SJSA1 (cell line): ENCODE measurements at places on chromosomes 16 and 17.

GRCh38 chr17:82242977-82243647, 14.3 kb downstream of the SLC16A3 start:
- no peak for DNase-seq

GRCh38 chr16:79265701-79266100, 334.8 kb downstream of the MAF start:
- no peak for DNase-seq

GRCh38 chr17:8222380-8222629, 11.9 kb upstream of the AURKB start:
- no peak for DNase-seq

- DNase-seq: no peak
Measured at GRCh38 chr17:15346066-15346595, 4.7 kb upstream of the TEKT3 start.

DNA sequence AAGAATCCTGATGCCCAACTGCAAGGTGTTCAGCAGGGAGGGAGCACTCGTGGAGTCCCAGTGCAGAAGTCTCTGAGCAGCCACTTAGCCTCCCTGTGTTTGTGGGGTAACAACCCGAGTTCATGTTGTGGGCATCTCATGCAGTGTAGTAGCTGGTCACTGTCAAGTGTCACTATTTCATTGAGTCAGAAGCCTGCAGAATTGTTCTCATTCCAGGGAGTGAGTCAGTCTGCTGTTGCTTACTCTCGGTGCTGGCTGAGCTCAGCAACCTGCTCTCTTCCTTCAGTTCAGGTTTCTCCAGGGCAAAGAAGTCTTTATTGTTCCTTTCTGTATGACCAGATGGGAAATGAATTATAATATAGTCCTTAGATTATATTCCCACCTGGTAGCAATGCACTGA, 24.1 kb downstream of the HMOX2 start:
- DNase-seq: peak; percentile 73

DNA sequence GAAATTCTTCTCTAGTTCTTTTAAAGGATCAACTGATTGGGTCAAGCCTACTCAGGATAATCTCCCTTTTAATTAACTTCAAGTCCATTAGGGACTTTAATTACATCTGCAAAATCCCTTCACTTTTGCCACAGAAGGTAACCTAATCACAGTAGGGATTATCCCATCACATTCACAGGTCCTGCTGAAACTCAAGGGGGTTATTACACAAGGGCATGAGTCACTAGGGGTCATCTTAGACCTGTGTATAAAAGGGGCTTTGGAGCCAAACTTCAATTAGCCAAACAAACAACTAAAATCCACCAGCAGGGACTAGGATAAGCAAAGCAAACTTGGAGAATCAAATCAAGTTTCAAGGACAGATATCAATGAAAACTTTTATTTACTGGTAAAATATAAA, 19.4 kb downstream of the CIAPIN1 start:
- no peak for DNase-seq
